ENCODE measurements at places on chromosomes 5 and 9. TPM values are rescaled to one million over a fixed set of nuclear protein-coding genes. Genes with fewer than 3 reads are reported as not detected.

DNA sequence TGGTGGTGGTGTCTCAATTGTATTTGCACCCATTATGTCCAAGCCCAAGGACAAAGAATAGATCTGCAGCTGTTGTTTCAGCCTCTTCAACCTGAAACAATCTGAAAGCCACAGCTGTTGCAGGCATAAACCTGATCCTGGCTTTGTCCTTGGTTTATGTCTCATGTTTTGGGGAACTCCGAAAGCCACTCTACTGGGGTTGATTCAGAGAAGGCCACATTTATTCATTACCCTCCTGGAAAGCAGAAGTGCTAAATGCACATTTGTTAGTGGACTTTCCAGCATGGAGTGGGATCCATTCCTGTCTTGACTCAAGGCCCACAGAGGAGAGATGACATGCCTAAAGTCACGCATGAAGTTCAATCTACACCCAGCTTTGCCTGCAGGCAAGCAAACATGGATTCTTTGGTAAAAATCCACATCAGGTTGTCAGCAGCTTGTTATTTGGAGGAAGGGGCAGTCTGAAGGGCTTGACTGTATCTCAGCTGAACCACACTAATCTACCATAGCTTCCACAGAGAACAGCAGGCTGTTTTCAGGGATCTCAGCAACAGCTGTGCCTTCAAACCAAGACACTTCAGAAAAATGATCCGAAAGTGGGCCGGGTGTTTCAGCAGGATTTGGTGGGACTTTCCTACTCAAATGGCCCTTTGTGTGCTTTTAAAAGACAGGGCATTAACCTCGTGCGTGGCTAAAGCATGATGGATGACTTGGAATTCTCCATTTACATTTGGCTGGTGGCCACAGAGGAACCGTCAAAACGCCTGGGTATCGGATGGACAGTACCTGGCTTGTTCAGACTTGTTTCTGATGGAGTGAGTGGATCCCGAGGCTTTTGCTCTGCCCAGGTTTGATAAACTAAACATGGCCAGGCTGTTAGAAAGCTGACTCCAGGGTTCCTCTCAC, 36.2 kb upstream of the ADAM19 start:
- H3K4me3 ChIP-seq = no peak overlapping the region
- peaks cover 62% of the 10 kb centered on the region for H3K4me1 ChIP-seq
- peaks cover 12% of the 10 kb centered on the region for H3K36me3 ChIP-seq
- no peak for DNase-seq
- H3K27me3 ChIP-seq = no peaks in the 10 kb centered on the region

DNA sequence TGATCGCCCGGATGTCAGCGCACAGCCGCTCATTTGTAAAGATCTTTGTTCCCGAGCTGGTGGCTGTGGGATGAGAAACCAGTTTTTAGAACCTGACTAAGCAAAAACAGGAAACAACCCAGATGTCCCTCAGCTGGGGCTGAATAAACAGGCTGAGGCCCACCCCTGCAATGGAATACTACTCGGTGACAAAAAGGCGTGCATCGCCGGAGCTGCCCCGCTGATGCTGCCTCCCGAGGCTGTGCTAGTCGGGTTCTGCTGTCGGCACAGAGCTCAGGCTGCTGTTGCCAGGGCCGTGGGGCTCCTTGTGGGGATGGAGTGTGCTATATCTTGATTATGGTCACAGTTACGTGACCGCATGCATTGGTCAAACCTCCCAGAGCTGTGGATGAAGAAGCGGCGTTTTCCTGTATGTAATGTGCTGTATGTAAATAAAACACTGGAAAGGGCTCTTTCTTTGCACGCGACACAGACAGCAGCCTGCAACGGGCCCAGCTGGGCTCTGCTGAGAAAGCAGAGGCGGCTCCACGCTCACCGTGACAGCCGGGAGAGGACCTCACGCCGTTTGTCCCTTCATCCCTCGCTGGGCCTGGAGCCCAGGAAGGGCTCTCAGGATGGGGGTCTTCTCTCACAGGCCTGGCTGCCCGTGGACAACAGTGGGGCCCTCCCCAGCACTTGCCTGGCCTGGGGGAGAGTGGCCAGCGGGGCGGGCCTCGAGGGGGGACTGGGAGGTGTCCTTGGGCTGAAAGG, 51.5 kb upstream of the RNU6ATAC start:
- no peak for DNase-seq
- H3K36me3 ChIP-seq = no peaks in the 10 kb centered on the region
- H3K27me3 ChIP-seq = no peaks in the 10 kb centered on the region

DNA sequence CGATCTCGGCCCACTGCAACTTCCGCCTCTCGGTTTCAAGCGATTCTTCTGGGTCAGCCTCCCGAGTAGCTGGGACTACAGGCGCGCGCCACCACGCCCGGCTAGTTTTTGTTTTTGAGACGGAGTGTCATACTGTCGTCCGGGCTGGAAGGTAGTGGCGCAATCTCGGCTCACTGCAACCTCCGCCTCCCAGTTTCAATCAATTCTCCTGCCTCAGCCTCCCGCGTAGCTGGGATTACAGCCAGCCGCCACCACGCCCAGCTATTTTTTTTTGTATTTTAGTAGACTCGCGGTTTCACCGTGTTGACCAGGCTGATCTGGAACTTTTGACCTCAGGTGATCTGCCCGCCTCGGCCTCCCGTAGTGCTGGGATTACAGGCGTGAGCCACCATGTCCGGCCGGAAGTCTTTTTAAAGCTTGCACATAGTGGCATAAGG, 1.2 kb downstream of the SMC5 start:
- H3K36me3 ChIP-seq = peaks cover 44% of the 10 kb centered on the region
- no peaks in the 10 kb centered on the region for H3K27me3 ChIP-seq
- no peak for DNase-seq

Gene SETD9
- 8.2 TPM for total RNA-seq

Gene FAM221B
- not detected for total RNA-seq

Measured in activated CD8-positive, alpha-beta memory T cell treated with anti-CD3 and anti-CD28 coated beads, Interleukin-2, amount 10 ng/mL, durations not matched to agents 7 days and 5 days (primary cell).